Transverse colon (tissue), 4 donors: ENCODE measurements at places on chromosomes 3 and 15. TPM values are rescaled to one million over a fixed set of nuclear protein-coding genes. Genes with fewer than 3 reads are reported as not detected.

DNA sequence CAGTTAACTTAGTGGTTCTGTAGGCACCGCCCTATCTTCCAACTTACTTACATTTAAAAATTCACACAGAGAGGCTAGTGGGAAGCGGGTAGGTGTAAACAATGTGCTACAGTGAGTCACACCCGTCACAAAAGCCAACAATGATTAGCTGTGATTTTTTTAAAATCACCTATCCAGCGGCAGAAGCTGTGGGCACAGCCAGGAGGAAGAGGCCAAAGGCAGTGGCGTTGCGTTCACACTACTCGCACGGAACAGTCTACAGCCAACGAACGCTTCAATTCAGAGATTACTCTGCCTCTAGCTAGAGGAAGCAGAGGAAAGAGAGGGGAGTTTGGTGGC lies 2.5 kb upstream of the NLGN1 start:
- peak overlapping the region; percentile 78 for H3K4me3 ChIP-seq
- H3K36me3 ChIP-seq, result no peaks in the 10 kb centered on the region
- no peak for DNase-seq
- H3K4me1 ChIP-seq, result peaks cover 16% of the 10 kb centered on the region
- peaks cover 61% of the 10 kb centered on the region for H3K27me3 ChIP-seq

GRCh38 chr3:152327203-152327602 lies 58.5 kb downstream of the MBNL1 start:
- peaks cover 67% of the 10 kb centered on the region for H3K4me1 ChIP-seq
- H3K27me3 ChIP-seq, result no peaks in the 10 kb centered on the region
- no peak for DNase-seq
- H3K36me3 ChIP-seq, result no peaks in the 10 kb centered on the region
- peak overlapping the region; percentile 27 for H3K27ac ChIP-seq

GRCh38 chr3:71497367-71497897 lies 86.1 kb downstream of the FOXP1 start:
- no peak for DNase-seq
- H3K27me3 ChIP-seq, result no peaks in the 10 kb centered on the region
- peaks cover 26% of the 10 kb centered on the region for H3K4me1 ChIP-seq
- no peak overlapping the region for H3K4me3 ChIP-seq
- H3K36me3 ChIP-seq, result no peaks in the 10 kb centered on the region
- H3K27ac ChIP-seq, result peak overlapping the region; percentile 15

GRCh38 chr15:40902605-40903561 lies 8.6 kb downstream of the VPS18 start:
- no peaks in the 10 kb centered on the region for H3K36me3 ChIP-seq
- no peak for DNase-seq

The SPG21 gene
- total RNA-seq, result 27.7 TPM

GRCh38 chr3:12312010-12312409 lies 23.1 kb downstream of the PPARG start:
- no peak overlapping the region for H3K27ac ChIP-seq
- H3K4me1 ChIP-seq, result no peaks in the 10 kb centered on the region
- H3K27me3 ChIP-seq, result no peaks in the 10 kb centered on the region
- no peaks in the 10 kb centered on the region for H3K36me3 ChIP-seq
- H3K4me3 ChIP-seq, result no peak overlapping the region
- no peak for DNase-seq

DNA sequence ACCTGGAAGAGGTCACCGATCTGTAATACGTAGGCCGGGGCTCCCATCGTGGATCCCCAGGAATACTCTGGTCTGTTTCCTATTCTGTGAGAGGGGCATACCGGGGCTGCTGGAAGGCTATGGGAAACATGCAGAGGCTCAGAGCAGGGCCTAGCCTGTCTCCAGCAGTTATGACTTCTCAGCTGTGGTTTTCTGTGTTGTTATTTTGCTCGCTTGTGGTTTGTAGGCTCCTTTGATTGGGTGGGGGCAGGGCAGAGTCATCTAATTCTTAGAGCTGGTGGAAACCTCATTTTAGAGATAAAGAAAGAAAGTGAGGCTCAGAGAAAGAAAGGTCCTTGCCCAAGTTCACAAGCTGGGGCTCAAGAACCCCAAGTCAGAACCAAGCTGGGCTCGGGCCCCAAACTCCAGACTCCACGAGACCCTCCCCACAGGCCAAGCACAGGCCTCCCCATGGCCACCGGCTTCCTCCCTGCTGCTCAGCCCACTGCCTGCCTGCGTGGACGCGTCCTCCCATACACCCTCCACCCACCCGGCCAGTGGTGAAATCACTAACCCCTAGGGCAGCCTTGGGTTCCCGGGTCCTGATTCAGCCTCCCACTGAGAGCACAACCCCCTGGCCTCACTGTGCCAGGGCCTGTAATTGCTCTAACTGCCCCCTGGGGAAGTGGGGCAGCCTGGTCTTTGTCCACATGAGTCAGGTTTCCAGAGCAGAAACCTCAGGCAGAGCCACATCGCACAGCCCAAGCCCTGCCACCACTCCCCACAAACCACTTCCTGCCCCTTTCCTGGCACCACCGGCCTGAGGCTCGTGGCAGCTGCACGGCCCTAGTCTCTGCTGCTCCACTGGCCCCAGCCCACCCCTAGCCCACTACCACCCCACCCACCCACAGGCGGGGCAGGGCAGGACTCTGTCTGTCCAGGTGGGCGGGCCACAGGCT lies 270.8 kb downstream of the UACA start:
- no peaks in the 10 kb centered on the region for H3K36me3 ChIP-seq
- H3K27me3 ChIP-seq, result no peaks in the 10 kb centered on the region
- H3K4me1 ChIP-seq, result no peaks in the 10 kb centered on the region

The SNTN gene
- total RNA-seq, result not detected

The MAPKAPK3 gene
- 26.2 TPM for total RNA-seq

The GATA2 gene
- 4.0 TPM for total RNA-seq

- H3K4me1 ChIP-seq, result no peaks in the 10 kb centered on the region
- H3K27me3 ChIP-seq, result no peaks in the 10 kb centered on the region
- no peak overlapping the region for H3K27ac ChIP-seq
- no peak overlapping the region for H3K4me3 ChIP-seq
- no peaks in the 10 kb centered on the region for H3K36me3 ChIP-seq
These were observed 71.1 kb upstream of the FAM3D start for GRCh38 chr3:58737644-58738043.

The ABI3BP gene
- 32.6 TPM for total RNA-seq

The KBTBD12 gene
- total RNA-seq, result 17.5 TPM

DNA sequence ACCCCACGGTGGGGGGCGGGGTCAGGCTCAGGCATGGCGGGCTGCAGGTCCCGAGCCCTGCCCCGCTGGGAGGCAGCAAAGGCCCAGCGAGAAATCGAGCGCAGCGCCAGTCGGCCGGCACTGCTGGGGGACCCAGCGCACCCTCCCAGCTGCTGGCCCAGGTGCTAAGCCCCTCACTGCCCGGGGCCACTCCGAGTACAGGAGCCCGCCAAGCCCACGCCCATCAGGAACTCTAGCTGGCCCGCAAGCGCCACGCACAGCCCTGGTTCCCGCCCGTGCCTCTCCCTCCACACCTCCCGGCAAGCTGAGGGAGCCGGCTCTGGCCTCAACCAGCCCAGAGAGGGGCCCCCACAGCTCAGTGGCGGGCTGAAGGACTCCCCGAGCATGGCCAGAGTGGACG lies 29.2 kb downstream of the SCAPER start:
- H3K4me1 ChIP-seq, result no peaks in the 10 kb centered on the region
- H3K27ac ChIP-seq, result no peak overlapping the region
- no peaks in the 10 kb centered on the region for H3K36me3 ChIP-seq
- no peak for DNase-seq

- H3K27me3 ChIP-seq, result no peaks in the 10 kb centered on the region
- H3K4me3 ChIP-seq, result no peak overlapping the region
- peaks cover 6% of the 10 kb centered on the region for H3K4me1 ChIP-seq
- H3K27ac ChIP-seq, result no peak overlapping the region
- no peak for DNase-seq
- H3K36me3 ChIP-seq, result no peaks in the 10 kb centered on the region
These were observed 26.9 kb upstream of the AVEN start for GRCh38 chr15:34065941-34066340.

DNA sequence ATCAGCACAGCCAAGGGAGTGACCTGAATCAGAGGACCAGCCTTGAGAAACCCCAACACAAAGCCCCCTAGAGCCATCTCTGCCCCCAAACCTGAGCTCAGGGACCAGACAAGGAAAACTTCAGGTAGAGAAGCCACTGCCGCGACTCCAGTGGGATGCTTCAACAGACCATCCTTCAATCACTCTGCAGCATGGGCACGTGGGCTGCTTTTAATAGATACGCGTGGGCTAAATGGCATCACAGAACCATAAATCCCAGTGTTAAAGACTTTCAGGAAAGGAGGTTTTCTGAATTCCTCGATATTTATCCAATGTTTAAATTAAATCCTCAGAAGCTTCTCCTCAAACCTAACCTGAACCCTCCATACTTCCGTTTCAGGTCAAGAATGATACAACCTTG lies 30.6 kb downstream of the SH3BP5 start:
- H3K36me3 ChIP-seq, result no peaks in the 10 kb centered on the region
- no peaks in the 10 kb centered on the region for H3K27me3 ChIP-seq
- peaks cover 5% of the 10 kb centered on the region for H3K4me1 ChIP-seq
- H3K27ac ChIP-seq, result no peak overlapping the region

GRCh38 chr3:187628169-187628568 lies 42.0 kb downstream of the SST start:
- no peaks in the 10 kb centered on the region for H3K36me3 ChIP-seq
- no peak overlapping the region for H3K4me3 ChIP-seq

GRCh38 chr3:39981547-39982184 lies 172.3 kb downstream of the MYRIP start:
- no peak for DNase-seq
- H3K4me3 ChIP-seq, result no peak overlapping the region
- no peaks in the 10 kb centered on the region for H3K27me3 ChIP-seq
- H3K27ac ChIP-seq, result no peak overlapping the region
- H3K4me1 ChIP-seq, result no peaks in the 10 kb centered on the region

- DNase-seq, result no peak
- no peaks in the 10 kb centered on the region for H3K36me3 ChIP-seq
- no peak overlapping the region for H3K4me3 ChIP-seq
- H3K27me3 ChIP-seq, result no peaks in the 10 kb centered on the region
These were observed 953.8 kb downstream of the IGSF11 start for GRCh38 chr3:118080889-118081288.

The GJD2 gene
- not detected for total RNA-seq
